AG04450 (cell line): ENCODE measurements at places on chromosomes 1 and 21. TPM values are rescaled to one million over a fixed set of nuclear protein-coding genes. Genes with fewer than 3 reads are reported as not detected.
A peak's percentile ranks its signal among the peaks of the same experiment; 100 is the strongest.

DNA sequence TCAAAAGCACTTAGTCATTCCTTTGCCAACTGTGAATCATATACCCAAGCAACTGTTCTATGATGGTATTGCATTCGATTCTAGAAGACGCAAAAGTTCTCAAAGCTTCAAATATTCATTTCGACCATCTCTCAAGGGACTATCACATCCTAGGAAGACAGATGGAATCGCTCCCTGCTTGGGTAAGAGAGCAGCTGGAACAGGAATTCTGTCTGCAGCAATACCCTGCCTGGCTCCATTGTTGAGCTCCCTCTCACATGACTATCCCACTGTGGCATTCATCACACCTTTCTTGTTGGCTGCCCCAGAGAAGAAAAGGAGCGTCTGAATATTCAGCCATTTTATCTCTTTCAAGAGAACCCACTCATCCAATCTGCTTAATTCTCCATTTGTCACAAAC is 397.7 kb downstream of the NTNG1 start:
- DNase-seq: no peak

DNA sequence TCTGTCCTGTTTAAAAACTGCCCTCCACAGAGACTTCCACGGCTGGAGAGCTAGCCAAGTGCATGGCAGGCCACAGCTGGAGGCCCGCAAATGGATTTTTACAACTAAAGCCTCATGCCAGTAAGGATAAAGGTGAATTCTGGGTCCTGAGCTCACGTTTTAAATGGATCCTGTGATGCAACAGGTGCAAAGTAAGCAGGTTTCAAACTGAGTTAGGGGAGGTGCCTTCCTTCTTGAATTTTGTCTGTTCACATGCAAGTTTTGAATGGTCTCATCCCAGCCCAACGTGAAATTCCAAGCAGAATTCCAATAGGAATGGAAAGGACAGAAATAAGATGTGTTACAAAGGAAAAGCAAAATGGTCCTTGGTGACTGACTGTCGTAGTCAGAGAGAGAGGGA is 36.2 kb upstream of the A3GALT2 start:
- DNase-seq: no peak

GRCh38 chr1:205921570-205921909 is 21.7 kb downstream of the SLC26A9 start:
- no peak for DNase-seq

GRCh38 chr1:242761556-242761955 is 237.1 kb upstream of the PLD5 start:
- DNase-seq: no peak

- DNase-seq: no peak
Measured at GRCh38 chr1:25572708-25573590, 29.5 kb downstream of the LDLRAP1 start.

DNA sequence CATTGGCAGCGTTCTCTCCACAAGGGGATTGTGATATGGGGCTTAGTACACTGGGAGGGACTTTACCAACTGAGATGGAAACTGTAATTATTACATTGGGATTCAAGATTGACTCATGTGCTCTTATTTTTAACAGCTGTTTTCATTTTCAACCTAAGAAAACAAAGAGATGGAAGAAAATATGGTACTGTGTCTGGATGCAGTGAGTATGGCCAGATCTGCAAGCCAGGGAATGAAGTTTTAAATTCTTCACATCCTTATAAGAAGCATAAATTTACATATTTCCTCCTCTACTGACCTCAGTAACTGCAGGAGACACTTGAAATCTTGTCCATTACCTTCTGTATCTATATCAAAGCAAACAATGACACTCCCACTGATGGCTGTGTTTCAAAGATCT is 81.5 kb upstream of the EDEM3 start:
- no peak for DNase-seq

DNA sequence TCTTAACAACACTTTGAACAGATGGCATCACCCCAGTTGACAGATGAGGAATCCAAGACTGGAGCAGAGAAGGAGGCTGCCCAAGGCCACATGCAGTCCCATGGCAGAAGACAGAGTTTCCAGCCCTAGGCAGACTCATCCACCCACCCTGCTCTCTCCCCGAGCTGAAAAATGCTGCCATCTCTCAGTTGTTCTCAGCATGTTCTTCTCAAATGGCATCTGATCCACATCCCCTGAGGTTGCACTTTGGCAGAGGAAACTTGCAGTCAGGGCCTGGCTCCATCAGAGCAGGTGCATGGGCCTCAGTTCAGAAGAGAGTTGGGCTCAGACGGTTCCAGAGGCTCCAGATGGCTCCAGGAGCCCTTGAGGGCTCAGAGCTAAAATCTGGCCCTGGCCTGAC is 709.4 kb downstream of the MATN1 start:
- DNase-seq: no peak

DNA sequence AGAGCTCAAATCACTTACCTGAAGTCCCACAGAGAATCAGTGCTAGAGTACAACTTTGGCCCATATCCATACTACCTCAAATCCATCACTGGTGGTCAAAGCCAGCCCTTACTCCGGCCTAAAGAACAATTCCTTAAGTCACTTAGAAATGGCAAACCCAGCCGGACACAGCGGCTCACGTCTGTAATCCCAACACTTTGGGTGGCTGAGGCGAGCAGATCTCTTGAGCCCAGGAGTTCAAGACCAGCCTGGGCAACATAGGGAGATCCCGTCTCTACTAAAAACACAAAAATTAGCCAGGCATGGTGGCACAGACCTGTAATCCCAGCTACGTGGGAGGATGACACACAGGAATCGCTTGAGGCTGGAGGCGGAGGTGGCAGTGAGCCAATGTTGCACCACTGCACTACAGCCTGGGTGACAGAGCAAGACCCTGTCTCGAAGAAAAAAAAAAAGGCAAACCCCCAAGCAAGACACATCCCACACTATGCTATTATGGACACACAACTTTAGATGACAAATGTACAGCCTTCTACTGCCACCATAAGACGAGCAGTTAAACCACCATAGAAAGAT is 24.0 kb downstream of the NPHP4 start:
- DNase-seq: no peak

- DNase-seq: no peak
Measured at GRCh38 chr1:200468264-200469001, 58.6 kb upstream of the ZNF281 start.

DNA sequence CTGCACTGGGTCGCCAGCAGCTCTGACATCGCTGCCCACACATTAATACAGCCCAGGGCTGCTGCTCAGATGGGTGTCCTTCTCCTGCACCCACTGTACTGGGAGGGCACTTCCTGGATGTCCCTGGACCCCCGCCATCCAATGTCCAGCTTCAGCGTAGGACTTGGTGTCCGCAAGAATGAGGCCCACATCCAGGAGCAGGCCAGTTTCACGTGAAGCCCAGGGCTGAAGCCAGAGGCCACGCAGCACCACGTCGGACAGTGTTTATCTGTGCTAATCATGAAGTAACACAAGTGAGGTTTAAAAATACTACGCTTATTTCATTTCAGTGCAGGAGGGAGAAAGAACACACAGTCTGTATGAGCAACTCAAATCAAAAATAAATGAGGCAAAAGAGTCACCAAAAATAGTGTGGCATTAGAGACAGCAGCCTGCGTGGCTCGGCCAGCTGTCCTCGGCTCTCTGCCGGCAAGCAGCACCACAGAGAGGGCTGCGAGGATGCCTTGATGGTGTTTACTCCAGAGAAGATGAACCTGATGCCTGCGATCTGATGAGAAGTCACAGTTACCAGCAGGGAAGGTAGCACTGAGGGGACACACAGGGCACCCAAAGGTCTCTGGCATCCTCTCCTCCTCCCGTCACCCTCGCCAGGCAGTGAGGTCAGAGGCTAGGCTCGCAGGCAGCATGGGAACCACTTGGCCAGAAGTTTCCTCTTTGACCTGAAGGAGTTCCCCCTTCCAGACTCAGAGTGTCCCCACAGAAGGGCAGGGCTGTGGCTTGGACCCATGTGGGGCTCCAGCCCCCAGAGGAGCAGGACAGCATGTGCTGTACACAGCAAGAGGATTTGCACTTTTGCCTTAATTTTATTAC is 22.1 kb upstream of the NPHP4 start:
- no peak for DNase-seq

DNA sequence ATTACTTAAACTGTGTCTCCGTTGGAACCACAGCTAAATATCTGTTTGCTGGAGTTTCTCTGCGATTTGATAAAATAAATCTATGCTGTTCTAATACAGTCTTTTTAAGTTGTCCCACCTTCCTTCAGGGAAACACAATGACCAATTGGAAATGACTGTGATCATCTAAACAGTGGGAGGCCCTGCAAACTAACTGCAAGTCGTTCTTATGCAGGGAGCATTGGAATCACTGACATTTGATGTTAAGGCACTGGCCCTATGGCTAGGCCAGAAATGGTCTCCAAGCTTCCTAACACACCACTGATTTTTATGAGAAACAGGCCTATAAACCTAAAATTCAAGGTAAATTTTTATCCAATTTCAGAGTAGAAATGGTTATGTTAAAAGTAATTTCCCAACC is 645.2 kb downstream of the LMO4 start:
- DNase-seq: no peak

DNA sequence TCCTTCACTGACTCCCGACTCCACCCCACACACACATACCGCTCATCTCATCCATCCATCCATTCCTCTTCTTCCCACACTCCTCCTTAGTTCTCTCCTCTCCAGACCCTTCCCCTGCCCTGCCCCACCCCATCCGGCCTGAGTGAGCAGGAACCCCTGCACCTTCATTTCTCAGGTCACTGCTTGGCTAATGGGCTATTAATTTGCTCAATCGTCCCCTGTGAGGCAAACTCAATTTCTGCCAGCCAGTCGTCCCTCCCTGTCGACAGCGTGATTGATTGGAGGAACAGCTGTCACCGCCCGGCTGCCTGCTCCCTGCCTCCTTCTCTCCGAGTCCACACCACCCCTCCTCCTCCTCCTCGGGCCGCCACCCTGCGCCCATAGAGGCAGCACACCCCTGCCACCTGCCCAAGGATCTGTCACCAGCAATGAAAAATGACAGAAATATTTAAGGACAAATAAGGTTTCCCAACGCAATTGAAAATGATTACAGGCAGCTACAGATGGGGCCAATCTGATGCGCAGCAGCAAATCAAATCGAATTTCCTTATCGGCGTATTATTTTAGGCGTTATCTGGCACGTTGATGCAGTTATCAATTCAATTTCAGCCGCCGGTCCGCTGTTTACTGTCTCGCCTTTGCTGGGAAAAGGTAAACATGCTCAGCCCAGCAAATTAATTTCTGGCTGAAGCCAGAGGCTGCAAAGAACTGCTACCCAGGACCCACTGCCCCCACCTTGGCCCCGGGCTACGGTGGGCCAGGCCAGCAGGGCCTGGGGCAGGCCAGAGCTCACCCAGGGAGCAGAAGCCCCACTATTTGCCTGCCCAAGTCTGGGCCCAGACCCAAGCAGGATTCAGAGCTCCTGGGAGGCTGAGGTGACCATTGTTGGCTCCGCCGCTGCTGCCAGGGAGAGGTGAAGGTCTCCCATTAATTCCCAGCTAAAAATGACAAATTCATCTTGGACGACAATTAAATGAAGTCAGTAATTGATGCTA is 71.3 kb downstream of the TMEM53 start:
- no peak for DNase-seq

GRCh38 chr1:61047061-61047460 is 35.3 kb upstream of the NFIA start:
- DNase-seq: no peak

- DNase-seq: no peak
Measured at GRCh38 chr1:3360646-3361257, 93.7 kb upstream of the ARHGEF16 start.

- DNase-seq: no peak
Measured at GRCh38 chr1:37130221-37130948, 96.1 kb upstream of the GRIK3 start.

- no peak for DNase-seq
Measured at GRCh38 chr21:40976198-40977109, 129.5 kb upstream of the DSCAM start.

GRCh38 chr1:153881751-153882150 is 41.0 kb downstream of the GATAD2B start:
- DNase-seq: no peak

GRCh38 chr1:245687636-245688535 is 533.1 kb downstream of the KIF26B start:
- DNase-seq: no peak

DNA sequence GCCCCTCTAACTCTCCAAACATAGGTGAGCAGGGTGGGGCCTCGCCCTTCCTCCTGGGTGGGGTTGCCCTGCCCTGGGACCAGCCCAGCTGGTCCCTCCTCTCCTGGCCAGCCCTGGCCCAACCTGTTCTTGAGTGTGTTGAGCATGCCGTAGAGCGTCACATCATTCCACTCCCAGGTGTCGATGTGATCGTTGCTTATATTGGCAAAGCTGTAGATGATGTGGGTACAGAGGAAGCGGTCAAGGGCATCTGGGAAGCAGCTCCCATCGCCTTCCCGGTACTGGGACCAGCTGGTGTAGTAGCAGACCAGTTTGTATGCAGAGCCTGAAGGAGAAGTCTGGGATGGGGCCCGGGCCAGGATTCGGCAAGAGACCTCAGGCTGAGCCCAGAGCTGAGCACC is 1.4 kb downstream of the CHI3L1 start:
- DNase-seq: no peak

DNA sequence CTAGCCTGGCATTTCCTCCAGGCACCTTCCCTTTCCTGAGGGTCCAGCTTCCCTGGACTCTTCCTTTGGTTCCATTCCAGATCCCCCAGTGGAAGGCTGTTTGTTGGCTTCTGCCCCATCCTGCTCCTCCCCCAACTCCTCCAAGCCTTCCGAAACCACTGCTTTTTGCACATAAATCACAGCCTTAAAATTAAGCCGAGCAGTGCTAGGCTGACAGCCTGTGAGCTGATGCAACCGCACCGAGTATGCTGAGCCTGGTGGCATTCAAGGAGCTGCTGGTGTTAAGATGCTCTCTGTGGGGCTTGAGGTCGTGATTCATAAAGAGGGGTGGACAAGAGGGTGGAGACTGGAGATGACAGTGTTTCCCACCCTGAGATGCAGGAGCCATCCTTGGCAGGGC is 266.6 kb upstream of the C1orf174 start:
- no peak for DNase-seq

- peak; percentile 52 for DNase-seq
Measured at GRCh38 chr1:77438236-77438913, 156.6 kb downstream of the AK5 start.

DNA sequence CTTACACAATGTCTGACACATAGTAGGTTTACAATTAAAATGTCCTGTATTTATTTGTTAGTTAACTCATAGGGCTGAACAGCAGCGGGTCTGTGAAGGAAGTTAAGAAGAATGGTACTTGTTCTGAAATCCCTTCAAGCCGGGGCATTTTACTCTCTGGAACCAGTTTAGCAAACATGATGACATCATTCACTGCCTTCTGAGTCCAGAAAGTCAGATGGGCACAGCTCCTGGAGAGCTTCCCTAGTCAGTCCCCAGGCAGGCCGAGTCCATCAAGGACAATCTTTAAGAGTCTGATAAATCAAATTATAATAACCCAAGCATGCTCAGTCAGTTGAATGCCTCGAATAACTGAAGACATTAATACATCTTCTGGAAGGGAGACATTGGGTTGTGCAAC is 125.4 kb upstream of the DAB1 start:
- DNase-seq: no peak

GRCh38 chr1:4375812-4376211 is 278.6 kb upstream of the AJAP1 start:
- no peak for DNase-seq

The TIAM1 gene
- polyA plus RNA-seq: 2.0 and 2.1 TPM in 2 replicates

The PDZK1 gene
- polyA plus RNA-seq: 2.0 and 3.2 TPM in 2 replicates

The LIX1L gene
- polyA plus RNA-seq: 39.3 and 47.2 TPM in 2 replicates

The PSMA5 gene
- polyA plus RNA-seq: 127 and 151 TPM in 2 replicates

The TIMM17A gene
- polyA plus RNA-seq: 75.2 and 104 TPM in 2 replicates

The GJA4 gene
- not detected in 2 replicates for polyA plus RNA-seq

The SLC9C2 gene
- polyA plus RNA-seq: not detected in 2 replicates
